ENCODE measurements at places on chromosomes 2 and 18. TPM values are rescaled to one million over a fixed set of nuclear protein-coding genes. Genes with fewer than 3 reads are reported as not detected.

DNA sequence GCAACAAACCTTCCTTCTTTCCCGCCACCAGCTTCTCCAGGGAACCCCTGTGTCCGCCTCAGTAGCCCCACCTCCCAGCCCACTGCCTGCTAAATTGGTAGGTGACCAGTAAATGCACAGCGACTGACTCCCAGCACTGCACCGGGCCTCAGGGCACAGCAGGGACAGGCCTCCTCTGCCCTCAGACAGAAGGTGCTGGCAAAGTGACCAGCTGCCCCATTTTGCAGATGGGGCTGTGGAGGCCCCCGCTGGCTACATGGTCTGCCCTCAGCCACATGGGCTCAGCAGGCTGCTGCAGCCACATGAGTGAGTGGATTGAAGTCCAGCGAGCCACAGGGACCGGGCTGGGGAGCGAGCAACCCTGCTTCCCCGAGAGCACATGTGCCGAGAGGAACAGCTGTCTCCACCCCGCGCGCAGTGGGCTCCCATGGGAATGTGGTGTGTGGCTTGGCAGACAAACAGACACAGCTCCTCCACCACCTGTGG is 7.8 kb upstream of the NPPC start:
- DNase-seq, result no peak

- no peak for DNase-seq
Measured at GRCh38 chr2:226790011-226790410, 9.6 kb downstream of the IRS1 start.

GRCh38 chr18:21331065-21331464 is 89.0 kb downstream of the GREB1L start:
- no peak for DNase-seq

GRCh38 chr2:130368786-130369185 is 12.9 kb downstream of the PTPN18 start:
- no peak for DNase-seq

GRCh38 chr2:99442837-99443236 is 47.0 kb downstream of the REV1 start:
- no peak for DNase-seq

- DNase-seq, result no peak
Measured at GRCh38 chr2:39608263-39608575, 57.5 kb upstream of the TMEM178A start.

Gene SP140
- 3.2 TPM for total RNA-seq

Gene NAT8
- not detected for total RNA-seq

Gene REG1A
- not detected for total RNA-seq

Measured in left lung (tissue), 14 donors.